Activated CD4-positive, alpha-beta T cell treated with anti-CD3 and anti-CD28 coated beads, Interleukin-2, amount 50 U/mL, for 1 hour (primary cell): ENCODE measurements at places on chromosomes 7 and 10.

- no peak for DNase-seq
These were observed 1149.2 kb upstream of the CELF2 start for GRCh38 chr10:9868499-9868898.

DNA sequence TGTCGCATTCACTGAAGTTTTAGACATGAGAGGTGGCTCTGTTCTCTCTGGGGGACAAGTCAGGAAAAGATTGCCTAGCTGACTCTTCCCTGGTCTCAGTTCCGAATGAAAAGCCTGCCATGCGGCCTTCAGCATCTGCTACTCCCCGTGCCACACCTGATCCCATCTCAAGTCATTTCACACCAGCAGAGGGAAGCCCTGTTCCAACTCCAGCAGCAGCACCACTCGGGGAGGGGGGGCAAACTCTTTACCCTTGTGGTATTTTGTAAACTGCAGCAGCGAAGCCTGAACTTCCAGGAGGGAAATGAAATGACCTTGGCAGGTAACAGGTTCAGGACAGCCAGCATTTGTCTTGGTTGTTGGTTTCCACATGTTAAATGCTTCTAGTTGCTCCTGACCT is 13.8 kb downstream of the LRRC4 start:
- DNase-seq, result no peak

- no peak for DNase-seq
These were observed 219.8 kb downstream of the CTNNA3 start for GRCh38 chr10:67476201-67476600.

- no peak for DNase-seq
These were observed 127.9 kb downstream of the LHPP start for GRCh38 chr10:124589491-124590041.

- no peak for DNase-seq
These were observed 276.8 kb upstream of the AKR1E2 start for GRCh38 chr10:4549139-4549653.

DNA sequence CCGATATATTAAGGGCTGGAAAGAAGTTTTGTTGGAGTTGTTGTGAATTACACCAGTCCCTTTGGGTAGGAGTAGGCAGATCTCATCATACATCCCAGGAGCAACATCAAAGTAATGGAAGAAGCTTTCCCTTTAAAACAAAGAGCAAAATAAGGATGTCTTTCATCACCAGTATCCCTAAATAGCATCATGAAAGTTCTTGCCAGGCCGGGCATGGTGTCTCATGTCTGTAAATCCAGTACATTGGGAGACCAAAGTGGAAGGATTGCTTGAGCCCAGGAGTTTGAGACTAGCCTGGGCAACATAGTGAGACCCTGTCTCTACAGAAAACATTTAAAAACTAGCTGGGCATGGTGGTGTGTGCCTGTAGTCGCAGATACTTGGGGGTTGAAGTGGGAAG is 38.7 kb downstream of the LRRC20 start:
- no peak for DNase-seq

DNA sequence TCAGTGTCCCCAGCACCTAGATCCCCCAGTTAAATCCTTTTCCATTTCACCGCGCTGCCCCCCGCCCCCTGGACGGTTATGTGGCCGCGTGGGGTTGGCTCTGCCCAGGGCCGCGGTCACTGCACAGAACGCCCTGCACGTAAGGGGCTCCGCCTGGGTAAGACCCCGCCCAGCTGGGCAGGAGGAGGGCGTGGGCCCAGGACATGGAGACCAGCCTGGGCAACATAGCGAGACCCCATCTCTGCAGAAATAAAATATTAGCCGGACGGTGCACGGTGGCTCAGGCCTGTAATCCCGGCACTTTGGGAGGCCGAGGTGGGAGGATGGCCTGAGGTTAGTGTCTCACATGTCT is 650 bp upstream of the ZFAND2A start:
- no peak for DNase-seq

GRCh38 chr7:156751319-156751718 is 110.7 kb downstream of the RNF32 start:
- DNase-seq, result no peak

DNA sequence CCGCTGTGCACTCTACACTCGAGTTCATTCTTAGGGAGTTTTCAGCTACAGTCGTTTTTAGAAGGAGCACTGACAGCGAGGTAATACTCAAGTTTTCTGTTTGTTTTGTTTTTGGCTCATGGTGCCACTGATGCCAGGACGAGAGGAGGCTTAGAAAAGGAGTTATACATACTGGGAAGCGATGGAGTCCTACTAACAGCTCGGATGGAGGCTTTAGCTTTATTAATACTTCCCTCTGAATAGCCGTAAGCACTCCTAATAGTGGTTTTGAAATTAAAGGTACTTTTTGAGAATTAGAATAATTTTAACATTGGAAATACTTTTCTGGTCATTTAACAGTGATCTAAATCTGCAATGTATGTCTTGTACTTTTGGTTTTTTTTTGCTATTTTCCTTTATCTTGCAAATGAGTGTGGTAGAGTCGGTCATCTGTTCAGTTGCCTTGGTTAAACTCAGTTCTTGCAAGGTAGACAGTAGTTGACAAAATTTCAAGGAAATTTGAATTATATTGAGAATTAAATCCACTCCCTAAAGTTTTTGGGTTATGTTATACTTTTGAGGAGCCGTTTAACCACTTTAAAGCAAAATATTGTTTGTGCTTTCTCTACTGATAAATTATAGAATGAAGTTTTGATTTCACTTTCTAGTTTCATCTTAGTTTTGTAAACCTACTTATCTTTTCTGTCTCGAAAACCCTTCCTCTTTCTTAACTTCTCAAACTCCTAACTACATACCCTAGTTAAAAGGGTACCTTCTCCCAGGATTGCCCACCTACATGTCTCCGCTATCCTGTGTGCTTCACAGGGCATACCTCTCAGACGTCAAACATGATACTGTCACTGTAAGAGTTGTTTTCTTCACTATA is 1.5 kb downstream of the HBP1 start:
- no peak for DNase-seq

DNA sequence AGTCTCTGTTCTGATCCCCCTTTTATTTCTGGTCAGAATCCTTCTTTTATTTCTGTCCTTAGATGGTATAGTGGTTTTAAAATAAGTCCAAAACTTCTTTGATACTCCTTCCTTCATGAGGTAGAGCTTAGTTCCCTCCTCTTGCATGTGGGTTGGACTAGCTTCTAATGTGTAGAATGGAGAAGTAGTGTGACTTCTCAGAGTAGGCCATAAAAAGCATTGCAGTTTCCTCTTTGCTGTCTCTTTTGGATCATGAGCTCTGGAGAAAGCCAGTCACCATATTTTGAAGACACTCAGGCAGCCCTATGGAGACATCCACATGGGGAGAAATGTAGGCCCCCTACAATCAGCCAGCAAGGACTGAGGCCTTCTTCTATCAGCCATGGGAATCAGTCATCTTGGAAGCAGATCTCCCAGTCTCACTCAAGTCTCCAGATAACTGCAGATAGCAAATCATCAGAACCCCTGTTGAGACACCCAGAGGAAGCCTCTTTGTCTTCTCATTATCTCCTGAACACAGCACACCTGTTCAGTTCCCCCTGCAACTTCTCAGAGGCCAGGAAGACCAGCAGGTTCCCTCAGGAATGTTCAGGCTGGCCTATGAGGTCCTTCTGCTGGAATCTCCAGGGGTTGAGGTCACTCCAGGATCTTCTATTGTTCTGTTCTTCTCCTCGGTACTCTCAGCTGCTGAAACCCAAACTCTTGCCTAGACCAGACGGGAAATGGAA is 511.9 kb upstream of the ZMIZ1 start:
- no peak for DNase-seq

GRCh38 chr7:47653550-47654411 is 71.9 kb upstream of the TNS3 start:
- DNase-seq, result no peak

GRCh38 chr10:21260506-21261149 is 264.9 kb downstream of the SKIDA1 start:
- DNase-seq, result no peak

- peak; percentile 28 for DNase-seq
These were observed 1.1 kb downstream of the P4HA1 start for GRCh38 chr10:73095481-73096021.

GRCh38 chr7:141617280-141617679 is 66.1 kb downstream of the AGK start:
- no peak for DNase-seq

GRCh38 chr7:102875700-102876295 is 37.0 kb upstream of the LRRC17 start:
- DNase-seq, result no peak

GRCh38 chr10:15370856-15371701 is at the start of gene FAM171A1:
FAM171A1 (minus strand) TSS chr10:15371289; CDS start chr10:15371052, 237 bp downstream.
- peak; percentile 62 for DNase-seq

DNA sequence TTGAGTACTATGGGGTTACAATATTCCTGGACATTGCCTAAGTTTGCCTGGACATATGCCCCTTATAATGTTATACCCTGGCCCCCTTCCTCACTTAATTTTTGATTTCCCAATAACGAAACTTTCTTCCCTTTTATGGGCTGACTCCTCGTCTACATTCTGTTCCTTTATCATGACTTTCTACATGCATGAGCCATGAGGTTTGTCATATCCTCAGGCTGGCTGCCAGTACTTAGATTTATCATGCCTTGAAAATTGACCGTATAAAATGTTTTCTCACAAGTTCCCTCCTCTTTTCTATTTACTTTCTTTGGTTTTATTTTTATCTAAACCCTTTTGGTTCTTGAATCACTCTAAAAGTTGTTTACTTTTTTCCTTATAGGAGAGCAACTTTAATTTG is 4.7 kb downstream of the DNAH11 start:
- DNase-seq, result no peak

DNA sequence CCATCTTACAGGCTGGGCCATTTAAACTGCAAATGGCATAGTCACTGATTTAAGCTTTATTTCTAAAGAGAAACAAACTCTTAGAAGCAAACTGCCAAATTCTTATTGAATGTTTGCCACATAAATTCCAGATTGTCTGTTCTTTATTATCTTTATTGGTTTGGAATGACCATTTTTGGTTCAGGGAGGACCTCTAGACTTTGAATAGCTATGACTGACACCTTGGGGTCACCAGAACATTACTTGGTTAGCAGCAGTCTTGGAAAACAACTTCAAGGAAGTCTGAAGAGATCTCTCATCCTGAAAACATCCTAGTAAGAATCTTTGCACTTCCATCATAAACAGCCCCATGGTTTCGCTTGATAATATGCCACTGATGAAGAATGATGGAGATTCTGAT is 197.1 kb downstream of the SUGCT start:
- no peak for DNase-seq

GRCh38 chr10:60803433-60803832 is 25.2 kb downstream of the CDK1 start:
- no peak for DNase-seq

GRCh38 chr7:139618482-139619366 is 95.2 kb downstream of the CLEC2L start:
- peak; percentile 53 for DNase-seq

DNA sequence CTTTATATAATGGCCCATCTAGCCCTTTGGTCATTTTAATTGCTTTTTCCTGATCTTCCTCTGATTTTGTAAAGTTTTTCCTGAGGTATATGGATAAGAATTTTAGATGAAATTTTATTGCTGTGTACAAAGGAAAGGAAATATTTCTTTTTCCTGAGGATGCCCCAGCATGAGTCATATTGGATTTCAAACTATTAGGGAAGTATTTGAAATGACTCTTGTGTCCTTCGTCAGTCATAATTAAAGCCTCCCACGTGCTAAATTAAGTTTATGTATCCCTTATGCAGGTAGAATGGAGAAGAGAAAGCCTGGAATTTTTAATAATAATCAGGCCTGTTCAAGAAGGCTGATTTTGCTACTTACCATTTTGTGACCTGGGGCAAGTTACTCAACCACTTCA is 82.6 kb upstream of the GLI3 start:
- no peak for DNase-seq

DNA sequence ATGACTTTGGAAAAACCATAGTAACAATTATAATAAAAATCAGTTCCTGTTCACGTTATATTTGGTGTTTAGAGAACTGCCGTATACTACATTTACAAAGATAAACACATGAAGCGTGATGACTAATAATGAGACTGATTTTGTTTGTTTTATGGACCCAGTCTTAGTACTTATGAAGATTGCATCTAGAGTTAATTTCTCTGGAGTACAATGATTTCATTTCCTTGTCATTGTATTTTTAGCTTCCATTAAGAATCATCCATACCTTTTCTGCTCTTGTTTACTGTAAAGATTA is 2.9 kb downstream of the RBM20 start:
- DNase-seq, result no peak

- no peak for DNase-seq
These were observed 274.0 kb downstream of the DNAJB6 start for GRCh38 chr7:157610671-157611295.

DNA sequence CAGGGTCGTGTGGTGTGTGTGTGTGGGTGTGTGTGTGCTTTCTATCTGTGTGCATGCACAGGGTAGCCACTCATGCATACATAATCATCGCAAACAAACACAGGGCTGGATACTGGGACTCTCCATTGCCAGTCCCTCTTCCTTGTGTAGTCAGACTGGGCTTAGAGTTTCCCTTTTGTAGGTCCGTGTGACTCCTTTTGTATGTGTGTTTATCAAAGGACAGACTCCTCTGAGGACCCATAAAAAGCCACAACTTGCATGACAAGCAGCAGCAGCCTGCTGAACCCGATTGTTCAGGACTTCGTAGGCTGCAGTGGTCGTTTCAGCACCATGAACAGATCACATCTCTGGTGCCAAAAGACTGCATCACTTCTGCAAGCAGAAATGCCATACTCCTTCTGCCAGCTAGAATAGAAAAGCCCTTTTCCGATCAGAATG is 895 bp downstream of the VSTM2A start:
- DNase-seq, result no peak

DNA sequence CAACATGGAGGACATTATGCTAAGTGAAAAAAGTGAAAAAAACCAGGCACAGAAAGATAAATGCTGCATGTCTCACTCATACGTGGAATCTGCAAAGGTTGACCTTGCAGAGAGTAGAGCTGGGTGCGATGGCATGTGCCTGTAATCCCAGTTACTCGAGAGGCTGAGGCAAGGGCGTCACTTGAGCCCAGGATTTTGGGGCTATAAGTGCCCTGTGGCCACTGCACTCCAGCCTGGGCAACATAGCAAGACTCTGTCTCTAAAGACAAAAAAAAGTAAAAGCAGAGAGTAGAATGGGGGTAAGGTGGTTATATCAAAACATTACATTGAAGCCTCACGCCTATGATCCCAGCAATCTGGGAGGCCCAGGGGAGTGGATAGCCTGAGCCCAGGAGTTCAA is 22.8 kb downstream of the CBX3 start:
- no peak for DNase-seq

GRCh38 chr10:107740962-107741690 is 576.6 kb upstream of the SORCS1 start:
- DNase-seq, result no peak

- no peak for DNase-seq
These were observed 10.3 kb downstream of the AKR1B1 start for GRCh38 chr7:134448356-134449229.

GRCh38 chr10:49140304-49141177 is 6.7 kb upstream of the FAM170B start:
- no peak for DNase-seq

- DNase-seq, result no peak
These were observed 15.6 kb upstream of the LRRC17 start for GRCh38 chr7:102897211-102897631.

- DNase-seq, result no peak
These were observed 738 bp downstream of the ETV1 start for GRCh38 chr7:13988731-13989125.

GRCh38 chr10:105138358-105138757 is 497.3 kb downstream of the SORCS3 start:
- no peak for DNase-seq

- DNase-seq, result no peak
These were observed 16.4 kb upstream of the ITPRID1 start for GRCh38 chr7:31497516-31497915.

GRCh38 chr7:2440608-2441245 is 35.5 kb downstream of the GRIFIN start:
- no peak for DNase-seq
